Activated naive CD4-positive, alpha-beta T cell (primary cell): ENCODE measurements at places on chromosomes 2 and 18.

- DNase-seq, result no peak
These were observed 53.6 kb downstream of the CAPN13 start for GRCh38 chr2:30753630-30754029.

GRCh38 chr2:232319803-232320442 is 58.6 kb upstream of the ALPP start:
- DNase-seq, result no peak

- no peak for DNase-seq
These were observed 67.6 kb downstream of the AAK1 start for GRCh38 chr2:69575926-69576325.

GRCh38 chr2:134773335-134773734 is 54.5 kb upstream of the TMEM163 start:
- no peak for DNase-seq

GRCh38 chr2:180196419-180196977 is 189.4 kb upstream of the CWC22 start:
- DNase-seq, result no peak

DNA sequence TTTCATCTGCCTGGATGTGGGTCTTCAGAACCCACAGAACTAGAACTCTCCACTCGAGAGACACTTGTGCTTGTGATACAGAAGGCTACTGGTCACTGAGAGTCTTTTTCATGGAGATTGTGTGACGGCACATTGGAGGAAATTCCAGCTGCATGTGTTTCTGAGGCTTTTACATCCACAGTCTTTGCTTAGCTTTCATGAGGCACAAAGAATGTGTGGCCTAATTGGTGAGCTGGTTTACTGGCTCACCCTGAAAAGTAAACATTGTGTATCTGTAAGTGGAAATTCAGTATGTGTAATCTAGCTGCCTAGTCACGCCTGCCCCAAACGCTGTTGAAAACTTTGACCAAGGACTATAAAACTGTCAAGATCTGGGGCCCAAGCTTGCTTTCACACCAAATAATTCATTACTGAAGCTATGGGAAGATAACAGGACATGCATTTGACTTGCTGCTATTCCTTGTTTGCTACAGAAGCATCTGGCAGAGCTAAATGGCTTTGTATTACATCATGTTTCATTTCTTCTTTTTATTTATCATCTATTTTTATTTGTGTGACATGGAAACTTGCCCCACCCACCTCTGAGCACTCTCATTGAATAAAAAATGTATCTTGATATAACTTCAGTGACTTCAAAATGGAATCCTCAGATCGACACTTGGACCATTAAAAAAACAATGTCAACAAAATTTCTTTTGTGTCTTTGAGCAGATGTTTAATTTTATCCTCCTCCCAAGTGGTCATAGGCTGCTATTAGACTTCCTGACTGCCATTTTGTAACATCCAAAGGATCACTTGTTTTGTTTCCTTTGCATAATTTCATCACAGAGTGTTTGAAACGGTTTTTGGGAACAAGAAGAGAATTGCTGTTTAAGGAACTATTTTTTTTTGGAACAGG is 80.2 kb downstream of the EFEMP1 start:
- no peak for DNase-seq

- no peak for DNase-seq
These were observed 190.5 kb downstream of the LOXHD1 start for GRCh38 chr18:46466234-46467160.

DNA sequence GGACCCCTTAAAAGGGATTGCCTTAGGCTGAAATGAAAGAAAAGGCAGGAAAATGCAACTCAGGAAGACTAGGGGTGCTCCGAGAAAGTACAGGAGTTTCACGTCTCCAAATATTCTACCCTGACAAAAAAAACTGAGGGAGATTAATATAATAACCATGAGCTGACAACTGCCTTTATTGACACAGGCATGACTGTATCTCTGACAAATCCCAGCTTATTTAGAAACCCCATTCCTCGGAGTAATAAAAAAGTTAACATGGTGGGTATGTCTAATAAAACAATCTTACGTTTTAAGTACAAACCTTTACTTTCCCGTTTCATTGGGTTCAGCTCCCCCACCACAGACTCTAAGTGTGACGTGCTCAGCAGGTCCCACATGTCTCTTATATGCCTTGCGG is 7.9 kb upstream of the RBFA start:
- DNase-seq, result no peak

- no peak for DNase-seq
These were observed 61.6 kb downstream of the RTN4 start for GRCh38 chr2:54988612-54989011.

- DNase-seq, result no peak
These were observed 101.4 kb upstream of the PELI1 start for GRCh38 chr2:64245631-64246030.

DNA sequence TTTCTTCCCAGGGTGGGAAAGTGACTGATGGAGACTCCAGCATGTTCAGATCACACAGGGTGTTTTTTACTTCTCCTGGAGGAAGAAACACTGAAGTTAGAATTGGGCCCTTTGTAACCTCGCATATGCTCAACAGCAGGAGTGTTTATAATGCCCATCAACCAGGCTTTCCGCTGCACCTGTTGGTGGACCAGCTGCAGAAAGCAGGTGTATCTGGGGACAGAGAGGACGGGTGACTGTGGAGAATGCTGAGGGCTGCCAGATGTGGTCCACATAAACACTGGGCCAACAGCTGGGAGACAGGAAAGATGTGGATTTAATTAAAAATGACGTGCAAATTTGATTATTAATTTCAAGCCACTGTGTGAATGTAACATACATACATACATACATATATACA is 335.5 kb upstream of the SPRED2 start:
- no peak for DNase-seq

- no peak for DNase-seq
These were observed 3.3 kb downstream of the RMDN2 start for GRCh38 chr2:37928377-37928776.

- DNase-seq, result no peak
These were observed 144.0 kb downstream of the ZRANB3 start for GRCh38 chr2:135386993-135387392.

GRCh38 chr2:227880460-227880859 is 9.0 kb downstream of the DAW1 start:
- DNase-seq, result no peak

DNA sequence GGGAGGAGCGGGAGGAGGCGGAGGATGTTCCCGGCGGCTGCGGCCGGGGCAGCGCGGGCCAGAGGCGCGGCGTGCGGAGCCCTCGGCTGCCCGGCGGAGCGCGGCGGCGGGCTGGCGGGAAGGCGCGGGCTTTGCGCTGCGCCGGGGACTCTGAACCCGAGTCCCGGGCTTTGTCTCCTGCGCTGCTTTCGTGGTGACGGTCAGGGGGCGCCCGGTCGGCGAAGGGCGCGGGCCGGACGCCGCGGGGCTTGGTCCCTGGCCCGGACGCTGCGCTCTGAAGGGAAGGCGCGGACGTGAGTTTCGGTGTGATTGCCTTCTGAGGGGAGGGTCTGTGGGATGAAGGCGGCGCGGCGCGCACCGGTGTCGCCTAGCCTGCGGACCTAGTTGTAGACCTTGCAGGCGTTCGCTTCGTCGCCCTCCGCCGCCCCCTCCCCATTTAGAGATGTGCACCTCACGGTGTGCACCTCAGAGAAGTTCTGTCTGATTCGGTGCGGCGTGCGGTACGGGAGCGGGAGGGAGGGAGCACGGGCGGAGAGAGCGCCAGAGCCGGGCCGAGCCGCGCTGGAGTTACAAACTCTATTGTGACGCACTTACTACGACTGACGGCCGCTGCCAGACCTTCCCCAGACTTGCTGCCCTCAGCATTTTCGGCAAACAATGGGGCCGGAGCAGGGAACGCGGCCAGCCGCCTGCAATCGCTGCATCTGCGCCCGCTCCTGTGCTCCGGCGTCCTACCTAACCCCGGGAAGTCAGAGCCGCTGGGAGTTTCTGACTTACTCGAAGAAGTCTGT is 2.1 kb downstream of the BCL2L11 start:
- no peak for DNase-seq

- no peak for DNase-seq
These were observed 165.5 kb downstream of the PHLPP1 start for GRCh38 chr18:62880673-62881364.

GRCh38 chr2:237413777-237414661 is at the start of gene COL6A3:
Gene COL6A3 (minus strand): TSS chr2:237414164. CDS start chr2:237396817, 17,347 bp downstream.
- no peak for DNase-seq

DNA sequence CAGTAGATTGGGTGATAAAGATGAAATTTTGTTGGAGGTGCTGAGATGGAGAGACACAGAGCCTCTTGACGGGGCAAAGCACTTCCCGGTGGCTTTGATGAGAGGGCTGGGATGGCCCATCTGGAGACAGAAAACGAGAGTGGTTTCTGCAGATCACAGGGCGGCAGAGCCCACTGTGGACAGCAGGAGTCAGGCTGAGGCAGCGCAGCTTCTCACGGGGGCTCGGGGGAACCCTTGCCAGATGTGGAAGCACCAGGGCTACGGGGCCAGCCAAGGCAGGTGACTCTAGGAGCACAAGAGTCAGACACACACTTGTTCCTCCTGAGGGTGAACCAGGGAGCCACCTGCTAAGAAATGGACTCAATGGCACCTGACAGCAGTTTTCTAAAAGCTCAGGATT is 78.5 kb downstream of the TPO start:
- no peak for DNase-seq

- DNase-seq, result no peak
These were observed 33.7 kb downstream of the ANKRD30B start for GRCh38 chr18:14781671-14782070.

- peak; percentile 27 for DNase-seq
These were observed 11.6 kb downstream of the TRIB2 start for GRCh38 chr2:12728221-12728777.

- DNase-seq, result no peak
These were observed 15.2 kb upstream of the LBH start for GRCh38 chr2:30216157-30216556.

- DNase-seq, result no peak
These were observed 64.0 kb upstream of the CERS6 start for GRCh38 chr2:168392024-168392423.

GRCh38 chr2:96604104-96604503 is 34.0 kb downstream of the KANSL3 start:
- no peak for DNase-seq
